ENCODE measurements at places on chromosomes 1 and 21.

- no peak for DNase-seq
Observed at GRCh38 chr1:18294437-18295176, 186.1 kb upstream of the KLHDC7A start.

DNA sequence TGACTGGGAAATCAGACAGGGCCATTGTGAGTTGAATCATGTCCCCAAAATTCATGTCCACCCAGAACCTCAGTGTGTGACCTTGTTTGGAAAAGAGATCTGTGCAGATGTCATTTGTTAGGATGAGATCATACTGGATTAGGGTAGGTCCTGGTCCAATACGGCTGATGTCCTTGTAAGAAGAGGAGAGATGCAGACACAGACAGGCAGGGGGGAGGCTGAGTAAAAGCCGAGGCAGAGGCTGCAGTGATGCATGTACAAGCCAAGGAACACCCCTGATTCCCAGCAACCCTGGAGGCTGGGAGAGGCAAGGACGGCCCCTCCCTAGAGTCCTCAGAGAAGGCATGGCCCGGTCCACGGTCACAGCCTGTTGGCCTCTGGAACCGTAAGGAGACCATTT is 15.9 kb upstream of the NPPB start:
- no peak for DNase-seq

DNA sequence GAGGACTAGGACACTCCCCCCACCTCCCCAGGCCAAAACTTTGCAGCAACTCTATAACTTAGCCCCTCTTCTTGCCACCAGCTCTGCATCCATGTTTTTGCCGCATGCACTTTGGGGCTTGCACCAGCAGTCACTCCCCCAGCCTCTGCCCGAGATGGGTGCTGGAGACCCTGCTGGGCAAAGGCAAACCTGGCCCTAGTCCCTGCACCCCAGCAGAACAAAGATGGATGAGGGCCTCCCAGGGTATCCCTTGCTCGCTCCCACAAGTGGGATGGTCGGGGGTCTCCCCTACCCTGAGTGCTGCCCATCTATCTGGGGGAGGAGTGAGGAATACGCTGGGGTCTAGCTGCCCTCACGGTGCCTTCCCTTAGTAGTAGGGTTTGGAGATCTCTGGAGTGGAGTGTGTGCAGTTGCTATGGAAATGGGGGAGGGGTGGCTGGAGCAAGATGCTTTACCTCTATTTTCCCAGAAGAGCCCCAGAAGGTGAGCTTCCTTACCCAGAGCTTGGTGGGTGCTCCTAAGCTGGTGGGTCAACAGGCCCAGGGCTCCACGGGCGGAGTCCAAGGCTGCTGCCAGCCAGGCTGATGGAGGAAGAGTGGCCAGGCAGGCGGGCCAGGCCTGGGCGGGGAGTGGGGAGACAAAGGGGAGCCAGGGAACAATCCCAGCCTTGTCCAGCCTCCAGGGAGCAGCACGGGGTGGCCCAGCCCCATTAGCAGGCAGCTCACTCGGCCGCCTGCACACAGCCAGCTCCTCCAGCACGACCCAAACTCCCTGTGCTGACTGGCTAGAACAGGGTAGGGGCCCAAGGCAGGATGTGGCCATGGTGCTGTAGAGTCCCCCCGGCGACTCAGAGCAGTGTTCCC is at the start of gene PAQR6:
TSS of gene PAQR6 (minus strand) at position 597 of the 863 bp plus-strand sequence. CDS start 1,325 bp downstream, outside the sequence.
- DNase-seq = no peak

GRCh38 chr1:198175423-198176170 is 18.8 kb downstream of the NEK7 start:
- DNase-seq = no peak

DNA sequence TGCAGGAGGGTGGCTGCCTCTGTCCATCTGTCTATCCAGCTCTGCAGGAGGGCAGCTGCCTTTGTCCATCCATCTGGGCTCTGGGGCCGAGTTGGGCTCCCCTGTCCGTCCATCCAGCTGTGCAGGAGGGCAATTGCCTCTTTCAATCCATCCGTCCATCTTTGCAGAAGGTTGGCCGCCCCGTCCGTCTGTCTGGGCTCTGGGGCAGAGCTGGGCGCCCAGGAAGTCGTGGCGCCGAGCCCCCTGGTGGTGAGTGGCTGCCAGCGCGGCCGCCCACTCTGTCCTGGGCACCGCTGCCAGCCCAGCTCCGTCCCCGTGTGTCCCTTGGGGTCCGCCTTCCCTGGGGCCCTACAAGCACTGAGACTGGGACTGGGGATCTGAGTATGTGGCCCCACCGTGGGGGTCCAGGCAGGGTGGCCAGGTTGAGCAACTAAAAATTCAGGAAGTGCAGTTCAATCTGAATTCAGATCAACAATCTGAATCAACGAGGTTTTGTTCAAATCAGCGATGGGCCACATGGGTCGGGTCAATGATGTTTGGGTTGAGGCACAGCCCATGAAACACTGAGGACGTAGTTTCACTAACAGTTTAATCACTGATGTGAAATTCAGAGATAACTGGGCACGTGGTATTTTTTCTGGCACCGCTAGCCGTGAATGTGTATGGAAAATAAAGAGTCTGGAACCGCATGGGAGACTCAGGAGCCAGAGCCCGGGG is 99.1 kb upstream of the ACTRT2 start:
- DNase-seq = no peak

GRCh38 chr1:155261493-155261851 is 688 bp downstream of the SCAMP3 start:
- DNase-seq = no peak

- DNase-seq = no peak
Observed at GRCh38 chr1:246497331-246497915, 9.7 kb downstream of the SMYD3 start.

GRCh38 chr1:208535511-208535910 is 291.3 kb upstream of the PLXNA2 start:
- DNase-seq = no peak

GRCh38 chr1:31796707-31797106 is 19.1 kb downstream of the SPOCD1 start:
- no peak for DNase-seq

DNA sequence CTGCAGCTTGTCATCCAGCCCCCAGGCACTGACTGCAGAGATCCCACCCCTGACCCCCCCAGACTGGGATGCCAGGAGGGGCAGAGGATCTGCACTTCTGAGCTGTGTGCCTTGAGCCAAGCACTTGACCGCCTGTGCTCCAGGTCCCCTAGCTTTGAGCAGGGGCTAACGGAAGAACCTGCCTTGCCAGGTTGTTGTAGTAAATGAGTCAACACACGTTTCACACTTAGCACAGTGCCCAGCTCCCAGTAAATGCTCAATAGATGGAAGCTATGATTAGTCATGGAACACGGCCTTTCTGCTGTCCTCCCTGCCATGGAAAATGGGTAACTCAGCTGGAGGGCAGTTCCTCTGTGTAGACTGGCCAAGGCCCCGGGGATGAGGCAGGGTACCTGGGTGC is 24.1 kb downstream of the IFFO2 start:
- DNase-seq = no peak

- no peak for DNase-seq
Observed at GRCh38 chr21:44549525-44550211, 1.6 kb downstream of the KRTAP10-2 start.

DNA sequence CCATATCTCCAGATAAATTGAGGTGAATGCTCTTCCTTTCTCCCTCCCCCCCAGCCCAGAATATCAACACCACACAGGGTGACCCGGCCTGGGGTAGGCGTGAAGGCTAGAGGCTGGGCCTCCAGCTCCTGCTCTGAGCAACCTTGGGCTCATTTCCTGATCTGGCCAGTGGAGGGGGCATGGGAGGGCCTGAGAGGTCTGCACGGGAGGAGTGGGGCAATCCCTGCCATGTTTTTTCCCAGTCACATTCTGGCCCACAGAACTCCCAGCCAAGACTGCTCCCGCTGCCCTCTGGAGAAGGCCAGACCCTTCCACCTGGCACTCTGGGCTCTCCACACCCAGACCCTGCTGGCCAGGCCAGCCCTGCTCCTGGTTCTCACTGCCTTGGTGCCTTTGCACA is 3.9 kb downstream of the CLDN19 start:
- no peak for DNase-seq

GRCh38 chr21:42324896-42325295 is 9.7 kb upstream of the TFF3 start:
- DNase-seq = no peak

DNA sequence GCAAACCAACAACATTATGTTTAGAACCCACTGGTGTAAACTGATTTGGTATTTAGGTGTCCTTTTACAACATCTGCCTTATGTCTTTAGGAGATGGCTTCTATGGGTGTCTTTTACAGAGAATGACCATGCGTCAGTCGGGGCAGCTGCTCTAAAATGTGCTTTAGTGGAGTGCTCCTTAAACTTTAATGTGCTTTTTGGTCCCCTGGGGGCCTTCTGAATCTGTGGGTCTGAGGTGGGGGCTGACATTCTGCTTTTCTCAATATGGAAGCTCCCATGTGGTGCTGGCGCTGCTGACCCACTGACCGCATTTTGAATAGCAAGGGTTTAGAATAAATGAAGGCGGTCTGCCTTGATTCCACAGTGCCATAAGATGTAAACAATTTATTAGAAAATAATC is 173.2 kb upstream of the B3GALT2 start:
- DNase-seq = no peak

DNA sequence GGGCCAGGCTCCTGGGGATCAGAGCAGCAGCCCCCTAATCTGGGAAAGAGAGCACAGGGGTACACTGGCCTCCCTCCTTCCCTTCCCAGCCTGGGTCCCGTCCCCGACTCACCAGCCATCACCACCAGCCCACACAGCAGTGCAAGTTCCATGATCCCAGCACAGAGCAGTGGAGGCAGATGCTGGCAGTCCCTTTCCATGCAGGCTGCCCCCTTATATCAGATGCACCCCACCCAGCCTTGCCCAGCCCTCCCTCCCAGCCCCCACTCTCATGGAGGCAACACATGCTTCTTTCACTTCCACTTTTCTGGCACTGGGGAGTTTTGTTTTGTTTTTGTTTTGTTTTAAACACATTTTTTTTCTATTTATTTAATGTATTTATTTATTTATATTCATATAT is at the start of gene PLA2G2D:
TSS of gene PLA2G2D (minus strand) at position 190 of the 400 bp plus-strand sequence. CDS start at position 152, 38 bp downstream.
- no peak for DNase-seq

GRCh38 chr1:26838474-26839338 is 12.2 kb downstream of the ZDHHC18 start:
- DNase-seq = no peak

DNA sequence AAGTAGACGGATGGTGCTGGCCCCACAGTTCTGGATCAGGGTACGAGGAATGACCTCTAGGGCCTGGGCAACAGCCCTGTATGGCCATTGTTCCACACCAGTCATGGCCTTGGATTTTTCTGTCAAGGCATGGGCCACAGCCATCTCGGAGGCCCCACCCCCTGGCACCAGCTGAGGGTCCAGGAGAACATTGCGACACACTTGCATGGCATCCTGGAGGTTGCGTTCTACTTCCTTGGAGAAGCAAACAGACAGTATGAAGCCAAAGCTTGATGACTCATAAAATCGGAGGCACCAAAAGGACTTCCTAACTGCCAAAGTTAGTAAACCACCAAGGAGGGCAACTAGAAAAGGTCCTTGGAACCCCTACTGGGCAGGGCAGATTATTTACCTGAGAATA is 11.9 kb upstream of the VHLL start:
- no peak for DNase-seq

GRCh38 chr1:156284757-156285156 is 632 bp downstream of the TMEM79 start:
- DNase-seq = no peak

DNA sequence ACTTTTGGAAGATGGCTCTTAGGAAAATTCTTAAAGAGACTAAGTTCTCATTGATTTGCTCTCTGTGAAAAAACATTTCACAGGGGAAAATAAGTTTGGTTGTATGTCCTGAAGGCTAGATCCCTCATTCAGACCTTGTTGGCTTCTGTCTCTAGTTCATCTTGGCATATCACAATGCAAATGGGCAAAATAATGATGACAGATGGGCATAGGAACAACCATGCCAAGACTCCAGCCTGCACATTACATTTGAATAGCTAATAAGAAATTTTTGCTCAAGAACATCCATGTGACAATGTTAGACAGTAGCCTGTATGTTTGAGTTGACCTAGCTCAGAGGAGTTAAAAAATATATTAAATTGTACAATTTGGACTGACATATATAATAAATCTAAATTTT is 292.9 kb downstream of the PLA2G4A start:
- no peak for DNase-seq

Measured in stimulated activated CD8-positive, alpha-beta memory T cell treated with anti-CD3 and anti-CD28 coated beads, Interleukin-2, amount 100 ng/mL, for 1 hour (primary cell).